SK-N-SH (cell line): ENCODE measurements at places on chromosomes 16 and 17. TPM values are rescaled to one million over a fixed set of nuclear protein-coding genes. Genes with fewer than 3 reads are reported as not detected.

DNA sequence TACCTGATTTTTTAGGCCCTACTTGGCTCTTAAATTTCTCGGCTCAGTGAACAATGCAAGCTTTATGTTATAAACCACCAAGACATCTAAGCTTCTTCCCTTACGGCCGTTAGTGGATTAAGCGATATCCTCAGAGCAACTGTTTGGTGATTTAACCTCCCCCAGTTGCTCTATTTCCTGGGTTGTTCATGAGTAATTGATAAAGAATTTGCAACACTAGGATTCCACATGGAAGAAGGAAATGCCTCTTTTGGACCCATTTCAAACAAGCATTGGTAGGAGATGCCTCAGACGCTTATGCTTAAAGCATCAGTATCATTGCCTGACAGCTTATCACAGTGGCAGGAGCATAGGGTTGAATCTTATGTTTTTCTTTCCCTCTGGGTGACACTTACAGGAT lies 65.3 kb downstream of the RBFOX1 start:
- H3K36me3 ChIP-seq = no peaks in the 10 kb centered on the region
- H3K27ac ChIP-seq = no peak overlapping the region
- H3K4me3 ChIP-seq = no peak overlapping the region
- no peak for DNase-seq
- H3K27me3 ChIP-seq = no peaks in the 10 kb centered on the region

- H3K4me3 ChIP-seq = peak overlapping the region; percentile 15; the same call in 1 of the 2 replicates
- peaks cover 29% of the 10 kb centered on the region for H3K4me1 ChIP-seq
- DNase-seq = peak; percentile 93
- H3K36me3 ChIP-seq = no peaks in the 10 kb centered on the region
- H3K27me3 ChIP-seq = no peaks in the 10 kb centered on the region
Observed at GRCh38 chr17:50177983-50178834, 12.4 kb downstream of the SGCA start.

The GRIN2A gene
- not detected in 2 replicates for polyA plus RNA-seq

The EVPLL gene
- polyA plus RNA-seq = not detected in 2 replicates

The YBX2 gene
- polyA plus RNA-seq = 0.36 and 0.54 TPM in 2 replicates

The SERPINF2 gene
- 0.16 and 0.26 TPM in 2 replicates for polyA plus RNA-seq
